ENCODE measurements at places on chromosomes 7 and 10.

DNA sequence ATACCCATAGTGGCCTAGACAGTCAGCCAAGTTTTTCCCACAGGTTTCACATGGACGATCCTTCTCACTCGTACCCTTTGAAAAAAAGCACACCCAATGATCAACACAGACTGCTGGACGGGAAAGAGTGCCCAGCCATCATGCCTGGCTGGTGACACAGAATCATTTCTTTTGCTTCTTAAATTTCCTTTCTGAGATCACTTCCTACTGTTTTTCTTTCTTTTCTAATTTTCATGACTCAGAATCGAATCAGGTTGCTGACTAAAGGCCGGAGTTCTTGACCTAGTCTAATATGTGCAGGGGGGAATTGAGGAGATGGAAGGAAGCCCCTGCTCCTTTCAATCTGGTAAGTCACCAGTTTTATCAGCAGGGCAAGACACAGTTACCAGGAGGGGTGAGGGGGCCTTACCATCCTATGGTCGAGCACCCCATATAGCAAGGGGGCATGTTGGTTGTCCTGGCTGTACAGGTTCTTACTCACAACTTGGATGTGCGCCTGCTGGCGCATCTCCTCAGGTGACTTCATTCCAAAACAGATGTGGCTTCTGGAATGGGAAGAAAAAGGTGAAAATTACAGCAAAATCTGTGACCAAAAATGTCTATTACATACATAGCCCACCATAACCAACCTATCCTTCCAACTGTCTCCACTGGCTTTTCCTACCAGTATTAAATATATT, 3.5 kb downstream of the POLR3A start:
- no peak for DNase-seq

DNA sequence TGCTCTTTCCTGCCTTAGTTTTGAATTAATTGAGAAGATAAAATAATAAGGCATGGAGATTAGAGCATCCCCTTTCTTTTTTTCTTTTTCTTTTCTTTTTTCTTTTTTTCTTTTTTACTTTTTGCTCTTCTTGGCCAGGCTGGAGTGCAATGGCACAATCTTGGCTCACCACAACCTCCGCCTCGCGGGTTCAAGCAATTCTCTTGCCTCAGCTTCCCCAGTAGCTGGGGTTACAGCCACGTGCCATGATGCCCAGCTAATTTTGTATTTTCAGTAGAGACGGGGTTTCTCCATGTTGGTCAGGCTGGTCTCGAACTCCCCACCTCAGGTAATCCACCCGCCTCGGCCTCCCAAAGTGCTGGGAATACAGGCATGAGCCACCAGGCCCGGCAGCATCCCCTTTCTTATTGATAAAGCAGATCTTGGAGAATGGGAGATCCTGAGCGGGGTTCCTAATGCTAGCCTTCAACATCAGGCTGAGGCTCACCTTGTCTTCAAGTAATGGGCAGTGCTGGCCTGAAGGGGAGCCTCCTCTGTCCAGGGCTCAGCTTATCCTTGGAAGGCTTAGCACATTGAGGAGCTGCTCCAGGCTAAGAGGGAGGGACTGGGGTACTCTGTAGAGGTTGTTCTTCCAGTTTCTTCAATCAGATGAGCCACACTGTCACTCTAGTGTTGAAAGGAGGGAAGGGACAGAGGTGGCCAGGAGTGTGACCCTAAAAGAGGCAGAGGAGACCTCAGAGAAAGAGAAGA, 27.9 kb downstream of the GSTO2 start:
- no peak for DNase-seq

GRCh38 chr10:119702583-119702982, 23.3 kb upstream of the INPP5F start:
- DNase-seq = no peak

DNA sequence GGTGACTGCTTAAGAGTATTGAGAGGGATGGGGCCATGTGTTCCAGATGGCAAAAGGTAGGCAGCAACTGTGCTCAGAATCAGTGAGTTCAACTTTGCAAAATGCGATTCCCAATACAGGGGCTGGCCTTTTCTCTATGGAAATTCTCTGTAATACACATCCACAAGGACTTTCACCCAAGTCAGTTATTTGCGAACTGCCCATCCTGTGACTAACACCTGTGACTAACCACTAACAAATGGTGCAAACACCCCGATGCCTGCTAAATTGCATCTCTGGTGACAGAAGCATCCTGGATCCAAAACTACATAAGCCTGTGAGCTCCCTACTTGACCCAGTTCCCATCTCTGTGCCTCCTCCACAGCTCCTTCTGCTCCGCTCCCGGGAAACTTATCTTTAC, 9.0 kb upstream of the CUZD1 start:
- DNase-seq = no peak

Measured in GOT3 (cell line).